Epithelial cell of proximal tubule (primary cell): ENCODE measurements at places on chromosomes 11 and 22.
A peak's percentile ranks its signal among the peaks of the same experiment; 100 is the strongest.

- DNase-seq = no peak
These were observed 338.7 kb downstream of the BRD1 start for GRCh38 chr22:49488943-49489342.

DNA sequence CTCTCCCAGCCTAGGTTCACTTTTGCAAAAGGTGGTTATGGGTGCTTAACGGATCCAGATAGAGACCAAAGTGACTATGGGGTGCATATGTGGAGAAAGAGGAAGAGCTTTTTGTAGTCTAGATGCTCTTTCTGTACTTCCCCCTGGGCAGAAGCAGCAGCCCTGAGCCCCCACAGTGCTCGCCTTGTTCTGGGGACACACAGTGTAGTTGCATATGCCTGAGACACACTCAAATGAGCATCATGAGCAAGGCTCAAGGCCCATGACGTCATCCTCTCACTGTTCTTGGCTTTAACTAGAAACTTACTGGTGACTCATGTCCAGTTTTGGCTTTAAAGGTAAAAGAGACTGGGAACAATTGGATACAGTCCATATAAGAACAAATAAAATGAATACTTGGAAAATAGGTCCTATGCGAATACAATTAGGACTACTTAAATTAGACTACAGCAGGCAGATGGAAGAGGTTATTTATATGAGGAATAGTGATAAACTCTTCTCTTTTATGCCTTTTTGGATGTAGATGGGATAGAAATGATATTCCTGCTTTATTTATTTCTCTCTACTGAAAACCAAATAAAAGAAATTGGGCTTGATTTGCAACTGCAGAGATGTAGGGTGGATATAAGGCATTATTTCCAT, 20.1 kb upstream of the PEX26 start:
- peak; percentile 96 for DNase-seq

GRCh38 chr11:67558084-67558772, 25.4 kb upstream of the GSTP1 start:
- no peak for DNase-seq

- DNase-seq = no peak
These were observed 13.1 kb downstream of the OR10W1 start for GRCh38 chr11:58254936-58255335.

DNA sequence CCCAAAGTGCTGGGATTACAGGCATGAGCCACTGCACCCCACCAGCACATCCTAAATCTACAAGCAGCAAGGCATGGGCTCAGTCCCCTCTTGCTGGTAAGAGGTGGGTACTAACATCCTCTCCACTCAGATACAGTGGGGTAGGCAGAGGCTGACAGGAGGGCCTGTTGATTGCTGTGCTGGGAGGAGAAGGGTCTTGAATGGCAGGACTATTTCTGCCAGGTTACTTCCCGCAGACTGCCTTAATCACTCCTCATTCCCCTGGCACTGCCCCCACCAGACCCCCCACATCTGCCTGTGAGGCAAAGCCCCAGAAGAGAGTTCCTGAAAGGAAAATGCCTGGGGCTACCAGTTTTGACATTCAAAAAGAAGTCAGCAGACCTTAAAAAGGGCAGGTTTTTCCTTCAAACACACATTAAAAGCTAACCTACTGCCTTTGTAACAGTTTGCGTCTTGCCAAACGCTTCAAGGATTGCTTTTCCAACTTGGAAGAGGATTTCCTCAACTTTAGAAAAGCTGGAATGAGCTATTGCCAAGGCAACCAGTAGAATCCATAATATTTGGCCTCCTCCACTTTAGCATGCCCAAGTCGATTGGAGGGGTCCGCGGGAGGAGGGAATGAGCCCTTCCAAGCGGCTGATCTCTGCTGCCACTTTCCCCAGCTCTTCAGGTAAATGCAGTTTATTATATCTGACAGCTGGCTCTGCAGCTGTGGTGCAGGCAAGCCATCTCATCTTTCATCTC, 62.0 kb downstream of the FDX1 start:
- no peak for DNase-seq

- peak; percentile 90 for DNase-seq
These were observed 50.9 kb upstream of the CDON start for GRCh38 chr11:126113515-126113957.

GRCh38 chr11:61480261-61480993, 28.1 kb upstream of the LRRC10B start:
- no peak for DNase-seq
